ENCODE measurements at places on chromosomes 7 and 10.

DNA sequence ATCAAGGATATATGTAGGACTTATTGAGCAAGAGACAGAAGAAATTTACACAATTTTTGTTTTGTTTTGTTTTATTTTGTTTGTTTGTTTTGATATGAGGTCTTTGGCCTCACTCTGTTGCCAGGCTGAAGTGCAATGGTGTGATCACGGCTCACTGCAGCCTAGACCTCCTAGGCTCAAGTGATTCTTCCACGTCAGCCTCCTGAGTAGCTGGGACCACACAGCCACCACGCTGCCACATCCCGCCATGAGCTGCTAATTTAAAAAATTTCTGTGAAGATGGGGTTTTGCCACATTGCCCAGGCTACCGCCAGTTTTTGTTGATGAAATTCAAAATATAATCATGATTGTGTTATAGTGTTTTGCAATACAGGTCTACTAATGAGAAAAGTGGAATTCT lies 54.9 kb downstream of the ZNF487 start:
- DNase-seq: no peak

GRCh38 chr10:25555865-25556264 lies 378.2 kb upstream of the MYO3A start:
- DNase-seq: no peak

- no peak for DNase-seq
Observed at GRCh38 chr7:25619381-25619780, 391.1 kb upstream of the NPVF start.

DNA sequence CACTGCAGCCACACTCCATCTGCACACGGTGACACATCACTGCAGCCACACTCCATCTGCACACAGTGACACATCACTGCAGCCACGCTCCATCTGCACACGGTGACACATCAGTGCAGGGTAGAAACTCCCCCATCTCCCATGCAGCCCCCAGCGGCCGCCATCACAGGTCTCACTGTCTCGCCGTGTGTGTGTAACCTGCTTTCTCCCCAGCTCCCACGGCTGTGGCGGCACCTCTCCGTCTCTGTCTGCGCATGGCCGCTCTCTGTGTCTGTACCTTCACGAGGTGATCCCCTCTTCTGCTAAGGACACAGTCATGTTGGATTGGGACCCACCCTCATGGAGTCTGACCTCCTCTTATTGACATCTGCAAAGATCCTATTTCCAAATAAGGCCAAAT lies 527.4 kb downstream of the PTPRN2 start:
- no peak for DNase-seq

DNA sequence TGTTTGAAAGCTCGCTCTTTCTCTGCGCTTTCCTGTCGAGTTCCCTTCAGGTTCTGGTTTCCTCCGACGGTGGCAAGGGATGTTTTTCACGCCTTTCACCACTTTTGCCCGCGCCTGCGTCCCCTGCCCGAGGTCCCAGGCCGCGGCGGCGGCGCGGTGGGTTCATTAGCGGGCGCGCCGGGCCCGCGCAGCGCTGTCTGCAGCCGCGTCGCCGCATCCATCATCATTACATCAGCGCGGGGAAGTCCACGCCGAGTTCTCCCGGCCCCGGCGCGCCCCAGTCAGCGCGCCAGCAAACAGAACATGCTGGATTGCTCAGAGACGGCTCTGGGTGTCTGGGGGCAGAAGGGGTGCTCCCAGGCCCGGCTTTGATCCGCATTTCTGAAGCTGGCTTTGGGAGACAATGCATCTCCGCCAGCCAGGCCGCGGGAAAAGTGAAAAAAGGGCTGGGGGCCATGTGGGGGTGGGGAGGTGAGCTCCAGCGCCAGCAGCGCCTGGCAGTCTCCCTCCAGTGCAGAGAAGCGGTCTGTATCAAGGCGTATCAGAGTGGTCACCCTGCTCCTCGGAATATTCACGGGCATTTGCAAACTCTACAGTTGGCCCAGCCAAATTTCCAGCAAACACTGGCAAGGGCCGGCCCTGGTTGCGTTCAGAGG lies 8.9 kb downstream of the GLI3 start:
- no peak for DNase-seq

GRCh38 chr10:66981361-66982052 lies 55.7 kb downstream of the LRRTM3 start:
- no peak for DNase-seq

GRCh38 chr10:26334932-26335573 lies 103.1 kb upstream of the APBB1IP start:
- DNase-seq: peak; percentile 66

DNA sequence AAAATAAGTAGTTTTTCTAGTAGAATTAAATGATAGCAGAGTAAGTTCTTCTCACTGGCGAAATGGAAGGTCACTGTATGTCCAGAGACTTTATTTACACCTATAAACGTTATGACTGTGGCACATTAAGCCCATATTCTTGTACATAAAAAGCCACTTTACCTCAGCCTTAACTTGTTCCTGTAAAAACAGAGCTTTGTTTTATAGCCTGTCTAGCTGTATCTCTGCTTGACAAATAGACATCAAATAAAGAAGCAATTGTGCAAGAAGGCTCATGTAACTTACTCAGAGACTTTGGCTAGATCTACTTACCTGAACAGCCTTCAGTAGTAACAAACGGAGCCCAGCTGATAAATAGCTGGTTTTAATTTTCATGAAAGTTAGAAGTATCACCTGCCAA lies 324.1 kb upstream of the BMPER start:
- no peak for DNase-seq

DNA sequence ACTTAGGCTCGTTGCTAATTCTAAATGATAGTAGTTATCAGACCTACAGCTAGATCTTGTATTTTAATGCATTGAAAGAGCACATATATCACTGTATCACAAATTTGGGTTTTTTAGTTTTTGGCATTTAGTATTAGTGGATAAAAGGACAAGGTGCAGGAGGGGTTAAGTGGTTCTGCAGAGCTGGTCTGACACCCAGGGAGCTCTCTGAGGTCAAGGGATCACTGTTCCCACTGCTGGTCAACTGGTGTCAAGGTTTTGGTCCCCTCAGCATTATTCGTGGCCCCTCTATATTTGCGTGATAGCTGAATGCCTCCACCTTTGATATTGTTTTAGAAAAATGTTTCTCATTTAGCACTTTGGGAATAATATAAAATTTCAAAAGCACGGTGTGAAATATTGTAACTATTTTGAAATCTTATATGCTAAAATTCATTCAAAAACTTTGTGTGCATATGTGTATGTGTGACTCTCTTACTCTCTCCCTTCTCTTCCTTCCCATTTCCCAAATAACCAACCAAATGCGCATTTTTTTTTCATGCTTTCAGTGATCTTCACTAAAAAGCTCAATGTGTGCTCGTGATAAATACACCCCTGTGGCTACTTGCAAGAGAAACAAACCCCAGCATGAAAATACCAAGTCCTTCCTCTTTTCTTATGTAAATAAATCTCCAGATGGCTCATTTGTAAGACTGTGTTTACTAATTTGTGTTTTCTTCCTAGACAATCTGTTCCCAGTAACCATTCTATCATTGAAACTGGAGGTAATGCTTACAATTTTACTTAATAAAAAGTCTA lies 309.2 kb downstream of the FGFR2 start:
- no peak for DNase-seq

GRCh38 chr7:106042196-106042611 lies 69.9 kb downstream of the SYPL1 start:
- no peak for DNase-seq

All from HL-60 (cell line).